Stimulated activated CD8-positive, alpha-beta memory T cell treated with anti-CD3 and anti-CD28 coated beads, Interleukin-2, amount 100 ng/mL, for 48 hours (primary cell): ENCODE measurements at places on chromosomes 16 and 17.

DNA sequence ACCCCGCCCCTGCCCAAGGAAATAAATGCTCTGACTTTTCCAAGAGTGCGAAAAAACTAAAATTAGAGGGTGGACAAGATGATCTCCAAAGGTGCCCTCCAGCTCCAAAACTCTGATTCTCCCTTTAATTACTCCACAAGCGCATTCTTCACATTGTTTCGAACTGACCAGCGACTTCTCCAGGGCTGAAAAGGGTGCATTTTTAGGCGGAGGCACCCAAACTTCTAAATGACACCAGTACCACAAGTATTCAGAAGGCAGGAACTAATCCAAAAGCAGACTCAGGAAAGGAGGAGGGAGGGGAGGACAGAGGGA lies 750 bp downstream of the ZFHX3 start:
- DNase-seq = no peak

- no peak for DNase-seq
These were observed 219.2 kb downstream of the C16orf78 start for GRCh38 chr16:49592546-49593423.

GRCh38 chr17:82609655-82610054 lies 38.6 kb downstream of the WDR45B start:
- no peak for DNase-seq

DNA sequence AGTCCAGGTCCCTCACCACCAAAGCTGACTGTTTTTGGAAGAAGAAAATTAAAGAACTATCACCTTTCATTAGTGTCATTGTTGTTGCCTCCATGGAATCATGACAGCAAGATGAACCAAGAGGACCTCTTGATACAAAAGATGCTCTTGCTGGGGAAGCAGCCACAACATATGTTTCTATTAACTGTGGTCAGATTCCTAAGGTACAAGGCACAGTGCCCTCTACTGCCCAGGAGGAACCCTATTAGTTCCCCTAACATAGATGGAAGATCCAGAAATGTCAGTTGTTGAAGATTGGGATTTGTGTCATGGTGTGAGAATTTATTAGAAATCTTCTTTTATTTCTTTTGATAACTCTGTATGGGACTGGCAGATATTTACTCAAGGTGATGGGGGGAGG lies 188.2 kb upstream of the ANKFN1 start:
- DNase-seq = no peak

- no peak for DNase-seq
These were observed 15.6 kb downstream of the CNTROB start for GRCh38 chr17:7947651-7948050.

- no peak for DNase-seq
These were observed 15.6 kb downstream of the PDK2 start for GRCh38 chr17:50110591-50111349.

DNA sequence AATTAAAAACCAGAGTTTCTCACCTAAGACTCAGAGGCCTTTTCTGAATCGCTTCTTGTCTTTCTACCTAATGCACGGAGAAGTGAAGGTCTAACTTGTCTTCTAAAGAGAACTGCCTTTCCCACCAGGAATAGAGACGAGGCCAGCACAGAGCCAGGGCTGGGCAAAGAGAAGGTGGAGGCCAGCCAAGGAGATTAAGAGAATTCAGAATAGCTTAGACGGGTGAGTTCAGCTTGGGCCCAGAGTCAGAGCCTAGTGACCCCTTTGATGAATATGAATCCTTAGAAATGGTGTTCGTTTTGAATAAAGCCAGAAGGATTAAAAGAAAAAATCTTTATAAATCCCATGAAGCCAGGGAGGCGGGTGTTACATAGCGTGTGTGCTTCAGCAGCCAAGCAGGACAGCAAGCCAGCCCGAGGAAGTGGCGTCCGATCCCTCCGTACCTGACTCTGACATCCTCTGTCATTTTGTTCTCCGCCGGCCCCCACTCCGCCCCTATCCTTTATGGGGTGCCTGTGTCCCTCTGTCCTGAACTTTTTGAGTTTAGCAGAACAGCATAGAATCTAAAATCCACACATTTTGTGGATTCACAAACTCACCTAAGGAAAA lies 7.4 kb downstream of the GSG1L2 start:
- DNase-seq = no peak

DNA sequence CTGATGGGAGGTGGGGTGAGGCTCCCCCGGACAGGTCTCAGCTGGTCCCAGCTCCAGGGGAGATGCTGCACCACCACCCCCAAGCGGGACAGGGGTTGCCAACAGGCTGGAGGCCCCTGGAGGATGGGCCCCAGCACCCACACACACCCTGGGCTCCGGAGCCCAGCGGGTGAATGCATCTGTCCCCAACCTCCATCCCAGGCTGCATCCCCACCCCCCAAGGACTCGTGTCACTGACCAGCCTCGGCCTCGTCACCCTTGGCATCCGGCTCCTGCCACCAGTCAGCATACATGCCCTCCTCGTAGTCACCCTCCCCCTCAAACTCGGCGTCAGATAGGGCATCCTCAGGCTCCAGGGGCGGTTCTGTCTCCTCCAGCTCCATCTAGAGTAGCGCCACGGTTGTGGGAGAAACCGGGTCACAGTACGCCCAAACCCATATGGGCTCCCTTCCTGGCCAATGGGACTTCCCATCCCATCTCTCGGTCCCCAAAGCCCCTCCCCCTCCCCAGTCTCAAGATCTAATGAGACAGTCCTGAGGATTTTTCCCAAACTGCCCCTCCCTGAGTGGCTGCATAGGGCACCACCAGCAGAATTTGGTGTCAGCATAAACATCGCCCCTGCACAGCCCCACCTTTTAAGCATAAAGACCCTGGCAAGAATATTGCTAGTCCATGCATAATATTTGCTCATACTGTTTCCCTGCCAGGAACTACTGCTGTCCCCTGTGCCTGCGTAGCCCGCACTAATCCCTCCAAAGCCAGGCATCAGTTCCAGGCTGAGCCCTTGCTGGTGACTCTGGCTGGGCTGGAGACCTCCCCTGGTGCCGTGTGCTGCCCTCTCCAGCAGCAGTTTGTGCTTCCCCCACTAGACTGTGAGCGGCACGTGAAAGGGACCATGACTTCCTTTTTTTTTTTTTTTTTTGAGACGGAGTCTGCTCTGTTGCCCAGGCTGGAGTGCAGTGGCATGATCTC lies 8.4 kb downstream of the P3H4 start:
- DNase-seq = no peak

DNA sequence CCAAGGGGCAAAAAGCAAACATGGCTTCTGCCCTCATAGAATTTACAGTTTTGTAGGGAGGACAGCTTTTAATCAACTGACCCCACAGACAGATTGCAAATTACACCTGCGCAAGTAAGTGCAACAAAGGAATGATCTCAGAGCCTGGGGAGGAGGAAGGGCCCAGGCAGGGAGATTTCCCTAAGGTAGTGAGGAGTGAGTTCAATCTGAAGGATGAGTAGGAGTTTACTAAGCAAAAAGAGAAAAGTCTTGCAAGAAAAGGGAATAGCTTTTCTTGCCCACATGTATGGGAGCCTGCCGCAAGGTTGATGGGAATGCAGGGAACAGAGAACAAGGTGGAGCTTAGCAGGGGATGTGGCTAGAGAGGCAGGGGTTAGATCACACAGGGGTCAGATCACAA lies 1.6 kb upstream of the SOCS7 start:
- DNase-seq = no peak

DNA sequence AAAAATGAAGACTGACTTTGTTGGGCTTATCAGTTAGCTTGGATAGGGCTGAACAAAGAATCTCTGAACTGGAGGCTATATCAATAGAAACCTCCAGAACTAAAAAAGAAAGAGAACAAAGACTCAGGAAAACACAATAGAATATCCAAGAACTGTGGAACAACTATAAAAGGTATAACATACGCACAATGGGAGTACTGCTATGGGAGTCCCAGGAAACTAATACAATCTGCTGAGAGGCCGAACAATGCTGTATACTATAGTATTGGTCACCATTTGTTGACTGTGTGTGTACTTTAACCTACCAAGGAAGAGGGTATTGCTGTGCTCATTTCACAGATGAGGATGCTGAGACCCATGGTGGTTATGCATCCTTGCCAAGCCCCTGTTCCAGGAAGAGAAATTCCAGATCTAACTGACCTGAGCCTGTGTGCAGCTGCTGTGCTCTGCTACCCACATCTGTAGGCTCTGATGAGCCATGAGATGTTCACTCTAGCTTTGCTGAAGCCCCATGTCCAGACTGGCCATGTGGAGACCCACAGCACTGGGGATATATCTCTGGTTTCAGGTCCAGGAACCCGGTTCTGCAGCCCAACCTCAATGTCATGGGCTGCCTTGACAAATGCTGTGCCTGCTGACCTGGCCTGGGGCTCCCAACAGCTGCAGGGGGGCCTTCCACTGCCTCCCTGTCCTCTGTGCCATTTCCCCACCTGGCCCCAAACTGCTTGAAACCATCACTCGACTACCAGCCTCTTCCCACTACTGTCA lies 254.3 kb upstream of the TNRC6C start:
- DNase-seq = no peak

DNA sequence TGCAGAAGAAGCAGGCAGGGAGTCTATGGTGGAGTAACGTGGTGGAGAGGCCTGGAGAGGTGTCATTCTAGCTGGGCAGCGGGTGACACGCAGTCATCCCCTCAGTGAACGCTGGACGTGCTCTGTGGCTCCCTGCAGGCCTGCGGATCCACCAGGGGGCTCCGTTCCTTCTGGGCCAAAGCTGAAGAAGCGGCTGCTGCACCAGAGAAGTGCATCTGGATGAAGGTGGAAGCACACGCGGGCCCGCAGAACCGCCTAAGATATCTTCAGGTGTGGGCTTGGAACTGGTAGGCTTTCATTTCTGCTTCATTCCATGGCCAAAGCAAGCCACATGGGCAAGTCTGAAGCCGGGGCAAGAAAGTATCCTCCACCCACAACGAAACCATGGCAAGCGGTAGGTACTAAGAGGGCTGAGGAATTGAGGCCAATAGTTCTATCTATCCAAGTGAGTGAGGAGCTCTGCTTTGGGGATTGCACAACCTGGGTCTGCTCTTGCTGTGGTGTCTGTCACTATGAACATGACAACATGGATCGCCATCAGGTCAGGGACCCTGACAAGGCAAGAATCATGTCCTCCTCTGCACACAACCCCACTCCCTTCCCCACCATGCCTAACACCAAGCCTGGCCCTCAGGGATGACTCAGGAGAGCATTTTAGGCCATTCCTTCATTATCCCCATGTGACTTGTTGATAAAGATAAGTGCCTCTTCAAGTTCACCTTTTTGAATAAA lies 78.9 kb upstream of the FBXO47 start:
- DNase-seq = no peak

DNA sequence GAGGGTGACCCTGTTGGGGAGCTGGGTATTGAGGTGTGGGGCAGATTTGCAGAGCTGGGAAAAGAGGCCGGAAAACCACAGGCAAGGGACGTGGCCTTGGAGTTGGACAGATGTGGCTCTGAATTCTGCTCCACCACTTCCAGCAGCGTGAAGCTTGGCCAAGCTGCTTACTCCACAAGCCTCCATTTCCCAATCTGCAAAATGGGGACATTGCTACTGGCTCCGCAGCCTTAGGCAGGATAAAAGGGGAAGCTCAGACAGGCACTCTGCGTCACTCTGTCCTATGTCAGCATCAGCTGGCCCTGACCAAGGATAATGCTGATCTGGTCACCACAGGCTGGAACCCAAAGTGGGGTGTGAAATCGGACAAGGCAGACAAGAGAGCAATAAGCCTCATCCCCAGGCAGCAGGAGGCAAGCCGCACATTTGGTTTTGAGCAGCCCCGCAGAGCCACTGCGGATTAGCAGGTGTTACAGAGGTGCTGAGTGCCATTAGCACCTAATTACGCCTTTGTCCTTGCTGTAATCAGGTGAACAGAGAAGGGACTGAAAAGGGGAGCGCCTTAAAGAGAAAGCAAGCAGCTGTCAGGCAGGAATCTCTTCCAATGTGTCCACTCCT lies 54.8 kb downstream of the SDK2 start:
- no peak for DNase-seq
